MG63 (cell line): ENCODE measurements at places on chromosomes 16 and 17. TPM values are rescaled to one million over a fixed set of nuclear protein-coding genes. Genes with fewer than 3 reads are reported as not detected.

Gene ZNF205
- 15.5 and 22.6 TPM in 2 replicates for total RNA-seq

Gene KRT36
- total RNA-seq = 0.20 TPM in 1 of 2 replicates, not detected in the other

Gene MYO1D
- 0.81 and 1.3 TPM in 2 replicates for total RNA-seq

DNA sequence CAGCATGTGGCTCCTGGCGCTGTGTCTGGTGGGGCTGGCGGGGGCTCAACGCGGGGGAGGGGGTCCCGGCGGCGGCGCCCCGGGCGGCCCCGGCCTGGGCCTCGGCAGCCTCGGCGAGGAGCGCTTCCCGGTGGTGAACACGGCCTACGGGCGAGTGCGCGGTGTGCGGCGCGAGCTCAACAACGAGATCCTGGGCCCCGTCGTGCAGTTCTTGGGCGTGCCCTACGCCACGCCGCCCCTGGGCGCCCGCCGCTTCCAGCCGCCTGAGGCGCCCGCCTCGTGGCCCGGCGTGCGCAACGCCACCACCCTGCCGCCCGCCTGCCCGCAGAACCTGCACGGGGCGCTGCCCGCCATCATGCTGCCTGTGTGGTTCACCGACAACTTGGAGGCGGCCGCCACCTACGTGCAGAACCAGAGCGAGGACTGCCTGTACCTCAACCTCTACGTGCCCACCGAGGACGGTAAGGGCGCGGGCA, 645 bp downstream of the NLGN2 start:
- no peak for DNase-seq

GRCh38 chr16:56332464-56333079, 92.8 kb downstream of the AMFR start:
- peak; percentile 97 for DNase-seq

GRCh38 chr17:35791681-35792350, 3.6 kb downstream of the MMP28 start:
- no peak for DNase-seq

GRCh38 chr17:11852912-11853311, 144.4 kb downstream of the ZNF18 start:
- peak; percentile 15 for DNase-seq

- no peak for DNase-seq
Observed at GRCh38 chr17:51434434-51435170, 174.3 kb downstream of the UTP18 start.

GRCh38 chr16:3010510-3010909, 2.2 kb upstream of the CLDN9 start:
- DNase-seq = no peak

DNA sequence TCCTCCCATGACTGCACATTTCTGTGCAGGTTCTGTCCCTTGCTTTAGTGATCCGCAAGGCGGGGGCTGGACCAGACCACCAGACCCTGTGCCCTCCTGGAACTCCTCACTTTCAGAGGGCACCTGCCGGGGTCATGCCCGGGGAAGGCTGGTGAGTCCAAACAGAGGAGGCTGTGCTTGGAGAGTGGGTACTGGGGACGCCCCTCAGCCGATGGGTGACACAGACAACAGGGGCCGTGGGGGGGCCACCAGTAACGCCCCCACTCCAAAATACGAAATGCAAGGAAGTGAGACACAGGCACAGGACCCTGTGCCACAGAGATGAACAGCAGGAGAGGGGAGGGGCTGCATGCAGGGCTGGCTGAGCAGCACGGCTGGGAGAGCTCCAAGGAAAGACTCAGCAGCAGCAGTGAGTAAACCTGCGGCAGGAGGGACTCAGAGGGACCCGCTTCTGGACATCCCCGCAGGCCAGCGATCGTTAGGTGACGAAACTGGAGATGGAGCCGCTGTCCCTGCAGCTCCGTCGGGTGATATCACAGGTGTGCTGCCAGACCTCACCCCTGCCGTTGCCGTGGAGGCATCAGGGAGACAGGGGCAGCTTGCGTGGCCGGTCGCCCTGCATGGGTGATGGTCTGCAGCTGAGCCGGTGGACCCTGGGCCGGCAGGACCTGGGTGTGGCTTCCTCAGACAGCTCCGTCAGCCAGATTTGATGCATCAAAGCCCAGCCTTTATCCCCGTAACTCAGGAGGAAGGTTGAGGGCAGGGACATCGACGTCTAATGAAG, 71.2 kb upstream of the GNG13 start:
- DNase-seq = no peak

DNA sequence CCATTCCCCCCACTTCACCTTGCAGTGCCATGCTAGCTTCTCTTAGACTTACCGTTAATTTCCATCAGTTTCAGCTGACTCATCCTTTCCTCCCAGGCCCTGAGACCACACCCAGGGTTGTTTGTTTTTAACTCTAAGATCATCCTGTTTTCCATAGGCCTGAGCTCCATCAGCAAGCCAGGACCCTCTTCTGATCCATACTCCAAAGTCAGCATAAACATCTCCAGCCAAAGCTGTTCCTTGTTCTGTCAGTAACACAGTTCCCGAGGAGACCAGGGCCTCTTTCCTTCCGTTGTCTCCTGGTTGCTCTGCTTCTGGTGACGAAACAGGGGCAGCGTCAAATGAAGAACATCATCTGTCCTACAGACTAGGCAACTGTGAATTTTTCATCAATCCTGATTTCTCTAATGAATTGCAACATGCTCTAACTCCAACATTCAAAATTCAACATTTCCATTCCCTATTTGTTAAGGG, 83.8 kb upstream of the HNF1B start:
- DNase-seq = no peak

GRCh38 chr16:760545-761343, at the start of gene MSLN:
Gene MSLN (plus strand): TSS chr16:760734. CDS start chr16:762681, 1,947 bp downstream.
- peak; percentile 50 for DNase-seq

GRCh38 chr16:85554114-85554888, 58.8 kb upstream of the GSE1 start:
- peak; percentile 81 for DNase-seq

GRCh38 chr17:59914274-59914854, 21.4 kb downstream of the RPS6KB1 start:
- DNase-seq = no peak

- no peak for DNase-seq
Observed at GRCh38 chr16:11408216-11408615, 63.0 kb downstream of the RMI2 start.

DNA sequence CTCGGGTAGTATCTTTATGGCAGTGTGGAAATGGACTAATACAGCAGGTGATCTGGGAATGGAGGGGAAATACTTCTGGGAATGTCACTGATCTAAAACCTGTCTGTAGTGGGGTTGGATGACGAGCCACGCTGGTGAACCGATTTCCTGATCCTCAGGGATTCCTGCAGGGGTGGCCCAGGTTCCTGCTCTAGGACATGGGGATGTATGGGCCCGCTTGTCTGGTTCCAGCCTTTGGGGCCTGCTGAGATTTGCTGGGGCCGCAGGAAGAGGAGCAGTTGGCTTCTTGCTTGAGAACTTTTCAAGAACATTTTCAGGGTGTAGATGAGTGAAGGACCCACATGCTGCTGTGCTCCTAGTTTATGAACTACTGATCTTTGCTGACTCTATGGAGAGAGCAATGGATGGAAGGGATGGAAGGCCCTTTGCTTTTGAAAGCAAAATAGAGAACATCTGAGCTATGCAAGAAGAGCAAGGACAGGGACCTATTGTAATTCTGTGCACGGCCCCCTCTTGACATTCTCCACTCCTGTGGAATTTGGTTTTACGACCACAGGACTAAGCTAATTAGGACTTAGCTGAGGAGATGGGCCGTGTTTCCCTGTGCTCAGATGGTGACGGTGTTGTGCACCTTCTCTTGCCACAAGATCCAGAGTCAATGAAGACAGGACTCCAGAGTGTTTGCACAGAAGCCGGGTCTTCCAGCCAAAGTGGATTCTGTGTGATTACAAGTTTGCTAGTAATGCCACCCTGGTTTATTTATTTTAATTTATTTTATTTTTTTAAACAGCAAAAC, 90.5 kb downstream of the SEC14L1 start:
- DNase-seq = no peak

- no peak for DNase-seq
Observed at GRCh38 chr17:39675390-39676082, 7.3 kb downstream of the PNMT start.

- DNase-seq = peak; percentile 56
Observed at GRCh38 chr16:3654249-3654991, at the start of gene DNASE1. Gene DNASE1 (plus strand): TSS chr16:3654691. CDS start chr16:3655374, 683 bp downstream.

- DNase-seq = no peak
Observed at GRCh38 chr16:65312795-65313194, 190.9 kb upstream of the CDH11 start.

DNA sequence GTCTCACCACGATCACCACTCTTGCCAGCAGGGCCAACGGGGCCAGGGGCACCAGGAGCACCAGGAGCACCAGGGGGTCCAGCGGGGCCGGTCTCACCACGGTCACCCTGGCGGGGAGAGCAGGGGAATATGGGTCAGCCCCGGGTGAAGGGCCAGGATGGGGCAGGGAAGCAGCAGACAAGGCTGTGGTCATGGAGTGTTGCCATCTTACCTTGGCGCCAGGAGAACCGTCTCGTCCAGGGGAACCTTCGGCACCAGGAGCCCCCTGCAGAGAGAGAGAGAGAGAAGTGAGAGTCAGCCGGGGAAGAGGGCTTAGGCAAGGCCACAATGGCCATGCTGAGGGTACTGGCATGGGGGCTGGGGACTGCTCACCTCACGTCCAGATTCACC, 12.9 kb downstream of the COL1A1 start:
- no peak for DNase-seq
